ENCODE measurements at places on chromosomes 3 and 15.

DNA sequence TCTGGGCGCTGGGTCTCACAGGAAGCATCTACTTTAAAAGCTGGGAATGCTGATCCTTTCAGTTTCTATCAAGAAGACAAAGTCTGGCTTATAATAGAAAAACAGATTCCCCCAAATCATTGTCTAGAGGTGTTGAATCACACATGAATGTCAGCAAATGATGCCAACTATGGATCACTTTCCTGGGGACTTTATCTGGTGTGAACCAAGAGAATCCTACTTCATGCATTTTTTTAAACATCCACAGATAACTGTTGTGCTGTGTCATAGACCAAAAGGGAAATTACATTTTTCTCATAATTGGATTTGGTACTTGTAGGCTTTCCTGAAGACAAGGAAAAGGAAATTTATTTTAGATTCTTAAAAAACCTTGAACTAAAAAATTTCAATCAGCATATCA is 132.7 kb downstream of the CD47 start:
- no peak for DNase-seq

GRCh38 chr15:57500979-57501576 is 90.6 kb upstream of the MYZAP start:
- DNase-seq, result no peak

DNA sequence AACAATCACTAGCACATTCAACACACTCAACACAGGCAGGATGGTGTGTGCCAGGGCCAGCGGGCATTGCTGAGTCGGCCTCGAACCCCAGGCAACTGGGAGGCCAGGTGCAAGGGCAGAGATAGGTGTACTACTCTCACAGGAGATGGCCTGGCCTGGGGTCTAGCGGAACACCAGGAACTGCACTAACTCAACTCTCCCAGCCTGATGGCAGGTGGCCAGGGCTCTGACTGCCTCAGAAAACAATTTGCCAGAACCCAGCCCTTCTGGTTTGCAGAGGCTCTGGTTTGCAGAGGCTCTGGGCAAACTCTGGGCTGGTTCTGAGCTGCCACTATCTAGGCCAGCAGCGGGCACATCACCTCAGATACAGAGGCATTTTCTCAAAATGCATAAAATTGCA is 229.2 kb upstream of the CHRNA7 start:
- DNase-seq, result no peak

DNA sequence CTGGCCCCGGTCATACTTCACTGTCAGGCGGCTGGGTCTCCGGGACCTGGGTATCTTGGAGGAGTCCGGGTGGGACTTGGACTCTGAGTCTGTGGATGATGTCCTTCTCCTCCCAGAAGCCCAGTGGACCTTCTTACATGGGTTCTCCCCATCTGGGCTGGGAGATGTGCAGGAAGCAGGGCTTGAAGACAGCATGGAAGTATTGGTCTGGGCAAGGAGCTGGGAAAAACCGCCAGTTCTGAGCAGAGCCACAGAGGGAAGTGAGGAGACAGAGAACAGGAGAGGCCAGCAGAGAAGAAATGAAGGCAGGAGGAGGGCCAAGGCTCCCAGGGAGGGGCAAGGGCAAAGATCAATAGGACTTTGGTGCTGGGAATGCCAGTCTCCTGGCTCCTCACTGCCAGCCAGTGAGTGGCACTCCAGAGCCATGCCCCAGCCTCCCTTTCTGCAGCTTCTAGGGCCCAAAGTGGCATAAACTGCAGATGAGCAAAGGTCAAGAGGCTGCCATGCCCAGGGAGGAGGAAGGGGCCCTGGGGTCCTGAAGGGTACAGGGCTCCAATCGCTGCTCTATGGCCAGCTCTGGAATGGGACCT is at the start of gene PPP1R14D:
Gene PPP1R14D, minus strand, starts transcription at position 262 of the 590 bp plus-strand sequence. Its CDS starts 67 bp downstream, at position 195.
- DNase-seq, result no peak

GRCh38 chr15:85534031-85534430 is 153.6 kb downstream of the AKAP13 start:
- DNase-seq, result no peak

- DNase-seq, result no peak
These were observed 629.6 kb downstream of the PYDC2 start for GRCh38 chr3:192090586-192090985.

DNA sequence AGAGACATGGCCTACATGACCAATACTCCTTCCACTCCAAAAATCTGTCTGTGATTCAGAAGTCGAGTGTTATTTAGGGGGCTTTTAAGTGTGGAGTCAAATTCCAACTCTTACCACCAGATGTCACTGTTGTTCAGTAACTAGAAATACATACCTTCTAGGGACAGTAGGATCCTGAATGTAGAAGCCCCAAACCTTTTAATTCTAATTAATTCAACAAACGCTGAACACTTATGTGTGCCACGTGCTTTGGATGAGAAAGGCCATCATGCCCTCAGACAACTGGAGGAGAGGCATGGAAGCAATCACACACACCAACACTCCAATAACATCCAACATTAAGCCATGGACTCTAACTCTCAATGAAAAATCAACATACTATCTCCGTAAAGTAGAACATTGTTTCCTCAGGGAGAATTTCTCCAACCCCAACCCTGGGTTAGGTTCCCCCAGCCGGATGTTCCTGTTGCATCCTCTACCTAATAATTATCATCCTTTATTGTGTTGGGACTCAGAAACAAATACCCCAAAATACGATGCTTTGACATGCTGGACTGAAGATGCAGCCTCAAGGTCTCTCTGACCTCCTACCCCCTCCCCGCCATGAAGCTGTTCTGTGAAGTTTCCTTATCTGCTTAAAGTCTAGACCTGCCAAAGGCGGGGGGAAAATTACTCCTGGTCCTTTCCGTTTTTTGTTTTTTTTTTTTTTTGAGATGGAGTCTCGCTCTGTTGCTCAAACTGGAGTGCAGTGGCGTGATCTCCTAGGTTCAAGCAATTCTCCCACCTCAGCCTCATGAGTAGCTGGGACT is 8.0 kb upstream of the CCDC13 start:
- DNase-seq, result no peak

GRCh38 chr3:62566022-62566557 is 192.7 kb upstream of the FEZF2 start:
- DNase-seq, result no peak

DNA sequence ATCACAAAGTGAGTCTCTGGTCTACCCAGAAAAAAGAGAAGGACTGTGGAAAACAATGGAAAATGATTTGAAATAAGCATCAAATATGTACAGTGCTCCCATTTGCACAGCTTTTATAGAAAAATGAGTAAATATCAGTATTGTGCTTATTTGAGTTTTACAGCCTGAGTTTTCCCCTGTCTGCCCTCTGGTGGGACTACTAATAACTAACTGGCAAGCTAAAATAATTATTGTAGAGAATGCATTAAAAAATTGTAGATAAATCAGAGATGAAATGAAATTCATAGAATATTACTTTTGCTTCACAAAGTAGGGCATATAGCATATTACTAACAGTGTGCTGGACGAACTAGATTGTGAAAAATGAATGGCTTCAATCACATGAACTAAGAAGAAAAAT is 287.1 kb downstream of the NAALADL2 start:
- DNase-seq, result no peak

GRCh38 chr3:148697306-148698189 is at the start of gene AGTR1:
TSS of gene AGTR1 (plus strand) at chr3:148697903. CDS start at chr3:148741036, 43,133 bp downstream.
- DNase-seq, result no peak

- no peak for DNase-seq
These were observed 61.0 kb downstream of the WNT7A start for GRCh38 chr3:13818919-13819318.

GRCh38 chr15:75736256-75736655 is 23.6 kb upstream of the CSPG4 start:
- DNase-seq, result no peak

- no peak for DNase-seq
These were observed 251.5 kb downstream of the PLCL2 start for GRCh38 chr3:17136136-17136721.

GRCh38 chr3:114892131-114892879 is 254.8 kb downstream of the ZBTB20 start:
- no peak for DNase-seq
